ENCODE measurements at places on chromosomes 5 and 9.

DNA sequence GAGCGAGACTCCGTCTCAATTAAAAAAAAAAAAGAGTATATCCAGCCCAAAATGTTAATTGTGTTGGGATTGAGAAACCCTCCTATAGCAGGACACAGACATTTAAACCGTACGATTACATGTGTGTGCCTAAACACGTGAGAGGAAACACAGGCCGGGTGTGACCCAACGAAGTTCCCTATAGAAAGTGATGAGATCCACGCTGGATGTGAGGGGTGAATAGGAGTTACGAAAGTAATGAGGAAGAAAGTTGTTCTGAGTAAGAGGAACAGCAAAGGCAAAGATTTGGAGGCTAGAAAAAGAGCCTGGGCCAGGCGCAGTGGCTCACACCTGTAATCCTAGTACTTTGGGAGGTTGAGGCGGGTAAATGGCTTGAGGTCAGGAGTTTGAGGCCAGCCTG, 13.6 kb downstream of the NAIF1 start:
- DNase-seq = no peak

GRCh38 chr5:38453921-38454320, 102.5 kb downstream of the LIFR start:
- DNase-seq = no peak

- DNase-seq = no peak
These were observed 231.3 kb downstream of the ATPSCKMT start for GRCh38 chr5:10018201-10019069.

DNA sequence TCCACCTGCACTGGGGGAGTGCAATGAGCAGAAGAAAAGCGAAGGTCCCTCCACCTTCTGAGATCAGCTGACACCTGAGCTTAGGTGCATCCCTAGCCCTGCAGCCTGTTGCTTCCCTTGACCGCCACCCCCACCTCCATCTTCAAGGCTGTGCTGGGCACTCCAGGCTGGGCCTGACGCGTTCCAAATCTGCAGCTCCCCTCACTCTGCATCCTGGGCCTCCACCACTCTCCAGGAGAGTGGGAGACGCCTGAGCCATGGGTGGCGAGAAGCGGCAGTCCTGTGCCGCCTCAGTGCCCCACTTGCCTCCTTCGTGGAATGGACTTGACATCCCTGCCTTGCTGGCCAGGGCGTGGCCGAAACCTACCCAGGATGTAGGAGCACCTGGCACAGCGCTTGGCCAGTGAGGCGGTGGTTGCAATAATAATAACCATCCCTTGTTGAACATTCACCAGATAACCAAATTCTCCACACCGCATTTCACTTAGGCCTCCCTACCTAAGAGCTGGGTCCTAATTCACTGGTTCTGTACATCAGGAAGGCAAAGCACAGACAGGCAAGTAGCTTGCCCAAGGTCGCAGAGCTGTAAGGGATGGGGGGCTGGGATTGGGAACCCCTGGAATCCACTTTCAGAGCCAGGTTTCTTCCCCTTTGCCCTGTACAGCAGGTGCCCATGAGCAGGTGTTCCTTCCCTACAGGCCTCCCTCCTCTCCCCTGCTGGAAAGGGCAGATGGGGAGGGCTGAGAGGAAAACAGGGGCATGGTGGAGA, 11.7 kb downstream of the B4GALT7 start:
- DNase-seq = no peak

- DNase-seq = no peak
These were observed 12.2 kb downstream of the ACTL7A start for GRCh38 chr9:108874058-108874788.

GRCh38 chr9:82598241-82599039, 464.5 kb downstream of the RASEF start:
- no peak for DNase-seq

GRCh38 chr5:7745882-7746610, 104.9 kb downstream of the CFAP90 start:
- peak; percentile 4 for DNase-seq

DNA sequence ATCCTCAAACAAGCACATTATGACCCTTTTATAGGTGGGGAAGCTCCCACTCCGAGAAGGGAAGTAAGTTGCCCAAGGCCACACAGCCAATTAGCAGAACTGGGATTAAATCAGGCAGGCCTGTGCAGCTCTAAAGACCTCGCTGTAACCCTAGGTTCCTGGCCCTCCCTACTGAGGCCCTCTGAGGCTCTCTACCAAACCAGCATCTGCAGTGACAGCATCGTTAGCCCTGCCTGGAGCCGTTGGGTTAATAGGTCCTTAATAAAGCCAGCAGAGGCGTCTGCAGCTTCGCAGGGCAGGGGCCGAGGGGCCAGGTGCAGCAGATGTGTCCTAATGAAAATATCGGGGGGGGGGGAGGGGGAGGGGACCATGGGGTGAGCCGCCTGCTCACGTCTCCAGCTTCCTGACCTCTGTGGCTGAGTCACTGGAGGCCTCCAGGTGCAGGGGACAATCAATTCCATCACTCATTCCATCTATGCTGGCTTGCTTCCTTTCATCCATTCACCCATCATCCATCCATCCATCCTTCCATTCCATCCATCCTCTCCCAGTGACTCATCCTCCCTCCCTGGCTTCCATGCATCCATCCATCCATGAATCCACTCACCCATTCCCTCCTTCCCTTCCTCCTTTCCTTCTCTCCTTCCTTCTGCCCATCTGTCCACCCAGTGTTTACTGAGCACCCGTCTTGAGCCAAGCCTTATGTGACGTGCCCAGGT, 203.9 kb downstream of the C9orf50 start:
- no peak for DNase-seq

- no peak for DNase-seq
These were observed 152.5 kb downstream of the CDH10 start for GRCh38 chr5:24492229-24492628.

DNA sequence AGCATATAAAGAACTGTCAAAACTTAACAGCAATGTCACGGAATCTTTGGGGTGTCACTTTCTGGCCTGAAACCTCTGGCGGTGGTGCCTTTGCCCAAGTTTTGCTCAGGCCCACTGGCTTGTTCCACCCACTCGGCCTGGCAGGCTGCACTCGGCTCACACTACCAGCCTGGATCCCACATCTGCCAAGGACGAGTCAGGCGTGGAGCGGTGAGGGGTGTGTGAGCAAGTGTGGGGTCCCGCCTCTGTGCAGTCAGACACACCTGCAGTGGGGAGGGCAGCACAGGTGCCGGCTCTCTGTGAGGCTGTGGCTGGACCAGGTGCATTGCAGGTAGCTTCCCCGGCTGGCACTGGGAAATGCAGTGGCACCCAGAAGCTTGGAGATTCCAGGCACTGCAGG, 40.0 kb downstream of the TSPAN17 start:
- no peak for DNase-seq

- DNase-seq = no peak
These were observed 46.3 kb upstream of the TAF1L start for GRCh38 chr9:32681751-32682150.

DNA sequence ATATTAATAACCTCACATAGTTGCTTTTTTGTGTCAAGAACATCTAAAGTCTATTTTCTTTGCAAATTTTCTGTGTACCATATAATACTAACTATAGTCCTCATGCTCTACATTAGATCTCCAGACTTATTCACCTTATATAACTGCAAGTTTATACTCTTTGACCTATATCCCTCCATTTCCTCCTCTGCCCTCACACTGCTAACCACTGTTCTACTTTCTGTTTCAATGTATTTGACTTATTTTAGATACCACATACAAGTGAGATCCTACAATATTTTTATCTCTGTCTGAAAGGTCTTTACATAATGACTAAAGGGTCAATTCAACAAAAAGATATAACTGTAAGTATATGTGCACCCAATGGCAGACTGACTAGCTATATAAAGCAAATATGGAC, 789.7 kb upstream of the ZNF608 start:
- no peak for DNase-seq

DNA sequence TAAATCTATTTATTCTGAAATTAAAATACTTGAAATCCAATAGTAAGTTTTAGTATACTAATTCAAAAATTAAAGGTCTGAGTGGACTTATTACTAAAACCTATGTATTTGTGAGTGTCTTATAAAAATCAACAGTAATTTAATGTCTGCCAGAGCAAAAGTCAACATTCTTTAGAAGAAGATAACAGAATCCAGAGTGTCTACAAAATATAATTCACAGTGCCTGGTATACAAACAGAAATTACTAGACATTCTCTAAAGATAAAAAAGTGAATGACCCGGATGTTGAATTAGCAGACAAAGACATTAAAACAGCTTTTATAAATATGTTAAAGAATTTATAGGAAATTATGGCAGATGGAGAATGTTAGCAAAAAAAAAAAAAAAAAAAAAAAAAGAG, 22.4 kb upstream of the IRX4 start:
- DNase-seq = no peak

GRCh38 chr9:74447451-74448193, 49.5 kb upstream of the RORB start:
- no peak for DNase-seq

- no peak for DNase-seq
These were observed 235.4 kb upstream of the TAS2R1 start for GRCh38 chr5:9865574-9865973.

DNA sequence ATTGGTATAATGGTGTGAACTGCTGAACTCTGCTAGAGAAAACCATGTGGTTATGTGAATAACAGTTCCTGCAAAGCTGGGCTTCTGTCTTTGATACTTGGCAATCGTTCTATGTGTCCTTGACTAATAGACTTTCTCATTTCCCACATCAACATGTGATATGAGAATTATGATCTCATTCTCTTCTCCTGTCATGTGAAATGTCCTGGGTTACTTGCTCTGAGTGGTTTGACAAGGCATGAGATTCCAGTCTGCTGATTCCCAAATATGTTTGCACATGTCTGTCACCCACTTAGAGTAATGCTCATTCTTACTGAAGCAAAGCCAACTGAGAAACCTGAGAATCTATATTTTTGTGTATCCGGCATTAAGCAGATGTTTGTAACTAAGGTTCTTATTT, 141.2 kb downstream of the PARP8 start:
- DNase-seq = no peak

Data from stimulated activated naive B cell treated with anti-CD40 and anti-IgM and Interleukin-4, amounts not matched to agents 10 μg/mL and 1 μg/mL and 100 μg/mL, for 72 hours (primary cell).